Cortex of kidney (tissue), 1 donor: ENCODE measurements at places on chromosomes 3 and 15.

DNA sequence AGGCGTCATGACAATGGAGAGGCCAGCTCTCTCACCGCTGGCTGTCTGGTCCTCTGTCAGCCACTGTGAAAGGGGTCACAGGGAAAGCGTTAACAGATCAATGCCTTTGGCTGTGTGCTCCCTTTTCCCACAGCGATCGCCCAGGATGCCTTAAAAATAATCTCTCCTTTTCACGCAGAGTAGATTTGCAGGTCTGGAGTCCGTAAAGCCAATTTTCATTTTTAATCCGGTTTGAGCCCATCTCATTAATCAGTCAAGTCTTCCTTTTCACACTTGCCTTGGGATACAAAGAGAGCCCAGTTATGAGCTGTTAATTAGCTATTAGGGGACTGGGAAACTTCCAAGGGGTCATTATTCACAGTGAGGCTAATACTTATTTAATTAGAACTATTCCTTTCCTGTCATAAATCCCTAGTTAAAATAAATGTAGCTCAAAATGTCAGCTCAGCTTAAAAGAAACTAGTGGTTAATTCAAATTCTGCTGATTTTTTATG is 104.3 kb upstream of the RASGRP1 start:
- DNase-seq = no peak

- no peak for DNase-seq
These were observed 162.2 kb downstream of the GREM1 start for GRCh38 chr15:32879980-32880379.

DNA sequence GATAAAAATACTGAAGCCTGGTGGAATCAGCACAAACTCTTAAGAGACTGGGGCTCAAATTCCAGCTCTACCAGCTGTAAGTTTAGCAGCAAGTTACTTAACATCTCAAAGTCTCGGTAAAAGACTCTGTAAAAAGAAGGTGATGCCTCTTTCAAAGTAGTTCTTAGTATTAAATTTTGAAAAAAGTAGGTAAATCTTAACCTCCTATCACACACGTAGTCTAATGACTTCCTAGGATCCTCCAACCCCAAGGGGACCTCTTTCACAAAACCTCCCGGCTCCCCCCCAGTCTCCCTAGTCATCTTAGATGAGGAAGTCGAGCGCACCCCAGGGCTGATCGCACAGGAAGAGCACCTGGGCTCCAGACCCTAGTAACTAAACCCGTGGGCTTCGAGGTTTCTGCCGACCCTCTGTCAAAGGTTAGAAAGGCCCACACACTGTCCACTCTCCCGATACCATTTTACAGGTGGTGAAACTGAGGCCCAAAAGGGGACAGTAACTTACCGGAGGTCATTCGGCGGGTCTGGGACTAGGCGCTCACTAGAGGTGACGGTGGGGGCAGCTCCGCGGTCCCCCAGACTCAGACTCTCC is 427 bp downstream of the MBD4 start:
- no peak for DNase-seq

- no peak for DNase-seq
These were observed 166.2 kb upstream of the SEMA6D start for GRCh38 chr15:47551079-47551478.

GRCh38 chr3:15941958-15942357 is 144.2 kb upstream of the ANKRD28 start:
- no peak for DNase-seq

GRCh38 chr15:71547011-71547410 is 263.3 kb upstream of the NR2E3 start:
- DNase-seq = no peak

DNA sequence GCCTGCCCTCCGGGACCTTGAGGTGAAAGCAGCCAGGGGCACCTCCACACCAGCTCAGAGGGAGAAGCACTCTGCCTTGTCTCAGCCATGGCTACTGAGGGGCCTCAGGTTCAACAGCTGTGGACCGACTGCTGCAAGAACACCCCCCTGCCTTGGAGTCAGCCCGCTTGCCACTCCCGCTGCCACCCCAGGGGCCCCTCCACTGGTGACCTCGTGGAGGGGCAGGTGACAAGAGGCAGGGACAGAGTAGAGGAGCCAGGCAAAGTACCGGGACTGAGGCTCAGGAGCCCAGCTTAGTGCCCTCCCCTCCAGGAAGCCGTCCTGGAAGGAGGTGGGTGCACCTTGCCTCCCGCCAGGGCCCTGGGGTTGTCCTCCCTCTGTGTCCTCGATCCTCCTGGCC is 79.6 kb upstream of the RPL32 start:
- DNase-seq = no peak

GRCh38 chr3:143751643-143752178 is 96.6 kb downstream of the SLC9A9 start:
- no peak for DNase-seq

DNA sequence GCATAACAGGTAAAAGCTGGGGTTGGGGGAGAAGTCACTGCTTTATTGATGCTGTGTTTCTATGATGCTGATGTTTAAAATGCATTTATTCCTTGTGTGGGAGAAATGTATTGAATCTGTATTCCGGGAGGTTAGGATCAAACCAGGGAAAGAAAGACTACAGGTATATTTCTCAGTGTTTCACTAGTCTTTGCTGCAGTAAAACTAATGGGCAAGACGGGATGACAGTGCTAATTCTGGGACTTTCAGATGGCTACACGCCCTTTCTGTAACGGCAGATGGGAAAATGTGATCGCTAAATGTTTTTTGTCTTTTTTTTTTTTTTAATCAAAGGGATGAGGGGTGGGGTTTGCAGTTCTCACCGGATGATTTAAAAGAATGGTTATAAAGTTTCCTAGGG is 393 bp downstream of the CNTN6 start:
- no peak for DNase-seq

DNA sequence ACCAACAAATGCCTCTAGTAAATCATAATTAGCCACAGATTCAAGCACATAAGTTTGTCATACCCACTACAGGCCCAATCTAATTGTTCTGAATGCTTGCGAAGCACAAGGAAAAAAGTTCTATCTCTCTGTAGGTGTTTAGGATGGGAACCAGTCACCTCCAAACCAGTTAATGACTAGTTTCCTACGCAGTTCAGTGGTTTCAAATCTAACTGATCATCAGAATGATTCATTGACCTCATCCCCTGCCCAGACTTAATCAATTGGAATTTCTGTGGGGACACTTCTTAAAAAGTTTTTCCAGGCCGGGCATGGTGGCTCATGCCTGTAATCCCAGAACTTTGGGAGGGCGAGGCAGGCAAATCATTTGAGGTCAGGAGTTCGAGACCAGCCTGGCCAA is 24.3 kb upstream of the MASP1 start:
- DNase-seq = no peak
